ENCODE measurements at places on chromosomes 13 and 19.

DNA sequence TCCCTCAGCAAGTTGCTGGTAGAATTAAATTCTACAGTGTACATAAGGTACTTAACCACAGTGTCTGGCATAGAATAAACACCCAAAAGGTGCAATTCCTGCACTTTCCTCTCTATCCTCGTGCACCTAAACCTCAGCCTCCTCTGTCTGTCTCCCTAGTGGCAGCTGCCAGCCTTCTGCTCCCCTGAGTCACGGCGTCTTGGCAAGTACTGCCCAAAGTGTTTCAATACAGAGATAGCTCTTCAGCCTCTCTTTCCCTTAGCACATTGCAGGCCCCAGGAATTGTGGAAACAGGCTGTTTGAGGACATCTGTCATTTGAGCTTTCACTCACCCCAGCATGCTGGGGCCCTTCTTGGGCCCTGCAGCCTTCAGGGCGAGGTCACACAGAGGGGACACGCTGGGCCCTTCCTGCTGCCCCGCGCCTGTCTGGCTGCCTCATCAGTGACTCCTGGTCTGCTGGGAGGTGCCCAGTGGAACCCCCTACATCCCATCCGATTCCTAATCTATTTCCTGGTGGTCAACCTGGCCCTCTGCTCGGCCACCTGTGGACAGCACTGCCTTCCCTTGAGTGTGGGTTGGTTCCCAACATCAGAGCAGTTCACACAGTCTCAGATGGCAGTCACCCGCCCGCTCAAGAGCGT is 19.3 kb downstream of the COL4A2 start:
- no peak for DNase-seq

- DNase-seq = no peak
Measured at GRCh38 chr13:75869981-75870380, 233.9 kb downstream of the LMO7 start.

GRCh38 chr19:35040826-35041547 is 534 bp upstream of the HPN start:
- no peak for DNase-seq

GRCh38 chr13:75818179-75818967 is 182.2 kb downstream of the LMO7 start:
- no peak for DNase-seq

DNA sequence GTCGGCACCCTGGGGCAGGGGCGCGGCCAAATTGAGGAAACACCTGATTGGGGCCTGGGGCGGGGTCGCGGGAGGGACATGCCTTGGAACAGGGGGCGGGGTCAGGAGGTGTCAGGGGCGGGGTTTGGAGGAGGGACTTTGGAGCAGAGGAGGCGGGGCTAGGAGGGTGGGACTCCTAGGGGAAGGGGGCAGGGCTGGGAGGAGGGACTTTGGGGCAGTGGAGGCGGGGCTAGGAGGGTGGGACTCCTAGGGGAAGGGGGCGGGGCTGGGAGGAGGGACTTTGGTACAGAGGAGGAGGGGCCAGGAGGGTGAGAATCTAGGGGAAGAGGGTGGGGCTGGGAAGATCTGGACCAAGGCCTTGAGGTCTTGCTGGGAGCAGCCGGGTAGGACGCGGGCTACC is 21.9 kb downstream of the GRIN2D start:
- no peak for DNase-seq

GRCh38 chr19:18000915-18001776 is 6.8 kb upstream of the ARRDC2 start:
- DNase-seq = peak; percentile 44

GRCh38 chr13:97257800-97258799 is 36.0 kb downstream of the MBNL2 start:
- peak; percentile 68 for DNase-seq

DNA sequence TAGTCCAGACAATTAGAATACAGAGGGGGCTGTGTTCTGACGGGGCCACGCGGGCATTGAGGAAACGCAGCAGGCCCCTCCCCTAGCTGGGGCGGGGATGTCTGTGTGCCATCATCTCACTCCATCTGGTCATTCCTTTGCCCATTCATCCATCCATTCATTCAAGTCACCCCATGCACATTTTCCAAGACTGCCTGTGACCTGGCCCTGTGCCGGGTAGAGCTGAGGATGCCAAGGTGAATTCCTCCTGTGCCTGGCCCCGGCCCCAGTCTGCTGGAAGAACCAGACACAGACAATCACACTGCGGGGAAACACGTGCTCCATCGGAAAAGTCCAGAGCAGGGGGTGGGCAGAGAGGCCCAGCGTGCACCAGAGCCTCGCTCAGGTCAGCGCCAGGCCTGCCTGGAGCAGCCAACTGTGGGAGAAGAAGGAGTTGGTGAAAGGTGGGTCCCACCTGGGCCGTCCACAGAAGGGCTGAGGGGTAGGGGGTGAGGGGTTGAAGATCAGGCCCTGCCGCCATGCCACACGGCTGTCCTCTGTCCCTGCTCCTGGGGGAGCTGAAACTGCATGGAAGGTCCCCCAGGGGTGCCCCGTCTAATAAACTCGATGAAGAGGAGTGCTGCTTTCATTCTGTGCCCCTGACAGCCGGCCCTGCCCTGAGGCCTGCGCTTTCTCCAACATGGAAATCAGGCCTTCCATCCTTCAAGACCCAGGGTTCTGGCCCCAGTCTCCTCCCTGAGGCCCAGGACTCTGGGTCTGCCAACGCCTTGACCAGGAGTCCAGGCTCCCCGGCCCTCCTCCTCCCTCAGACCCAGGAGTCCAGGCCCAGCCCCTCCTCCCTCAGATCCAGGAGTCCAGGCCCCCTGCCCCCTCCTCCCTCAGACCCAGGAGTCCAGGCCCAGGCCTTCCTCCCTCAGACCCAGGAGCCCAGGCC is 1.6 kb upstream of the CACNG6 start:
- no peak for DNase-seq

DNA sequence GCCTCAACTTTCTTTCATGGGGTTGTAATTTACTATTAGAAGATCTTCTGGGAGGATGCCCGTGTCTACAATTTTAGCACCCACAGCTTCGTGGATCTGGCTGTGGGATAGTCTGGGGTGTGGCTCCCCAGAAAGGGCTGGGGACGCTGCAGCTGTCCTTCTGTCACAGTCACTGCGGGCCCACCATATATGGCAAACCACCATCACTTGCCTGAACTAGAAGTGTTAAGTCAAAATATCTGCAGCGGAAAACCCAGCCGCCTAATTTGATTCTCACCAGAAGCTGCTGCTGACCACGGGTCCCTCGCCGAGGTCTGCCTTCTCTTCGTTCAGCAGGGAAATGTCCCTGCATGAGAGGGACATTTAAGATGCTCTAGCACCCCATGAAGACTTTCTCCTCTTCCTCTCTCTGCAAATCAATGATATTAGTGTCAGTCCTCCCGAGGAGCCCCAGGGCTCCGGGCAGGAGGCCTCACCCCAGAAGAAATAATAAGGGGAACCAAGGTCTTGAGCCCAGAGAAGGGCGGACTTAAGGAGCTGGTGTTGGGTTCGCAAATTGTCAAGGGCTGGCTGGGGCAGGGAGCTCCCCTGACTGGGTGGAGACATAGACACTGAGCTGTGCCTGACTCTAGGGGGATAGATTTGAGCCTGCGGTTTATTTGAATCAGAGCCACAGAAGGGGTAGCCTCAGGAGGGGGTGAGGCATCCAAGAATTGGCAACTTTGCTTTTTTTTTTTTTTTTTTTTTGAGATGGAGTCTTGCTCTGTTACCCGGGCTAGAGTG is 3.0 kb upstream of the MATK start:
- DNase-seq = no peak

DNA sequence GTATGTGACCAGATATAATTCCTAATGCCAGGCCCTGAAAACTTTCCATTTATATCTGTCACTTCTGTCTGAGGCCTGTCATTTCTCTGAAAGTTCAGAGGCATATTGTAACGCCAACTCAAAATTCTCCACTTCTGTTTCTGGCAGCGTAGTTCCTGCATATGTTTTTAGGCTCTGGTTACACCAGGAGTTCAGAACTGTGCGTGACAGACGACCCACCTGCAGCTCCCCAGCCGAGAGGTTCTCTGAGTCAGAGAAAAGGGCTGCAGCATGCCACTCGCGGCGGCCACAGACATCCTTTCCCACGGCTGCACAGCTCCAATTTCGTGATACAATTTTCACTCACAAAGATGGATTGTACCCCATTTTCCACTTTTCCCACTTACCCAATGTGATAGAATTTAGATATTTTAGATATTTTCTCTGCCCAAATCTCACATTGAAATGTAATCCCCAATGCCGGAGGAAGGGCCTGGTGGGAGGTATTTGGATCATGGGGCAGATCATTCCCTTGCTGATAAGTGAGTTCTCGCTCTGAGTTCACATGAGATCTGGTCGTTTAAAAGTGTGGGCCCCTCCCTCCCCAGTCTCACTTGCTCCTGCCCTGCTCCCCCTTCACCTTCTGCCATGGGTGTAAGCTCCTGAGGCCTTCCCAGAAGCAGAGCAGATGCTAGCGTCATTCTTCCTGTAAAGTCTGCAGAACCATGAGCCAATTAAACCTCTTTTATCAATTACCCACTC is 308.1 kb downstream of the LIG4 start:
- DNase-seq = no peak

DNA sequence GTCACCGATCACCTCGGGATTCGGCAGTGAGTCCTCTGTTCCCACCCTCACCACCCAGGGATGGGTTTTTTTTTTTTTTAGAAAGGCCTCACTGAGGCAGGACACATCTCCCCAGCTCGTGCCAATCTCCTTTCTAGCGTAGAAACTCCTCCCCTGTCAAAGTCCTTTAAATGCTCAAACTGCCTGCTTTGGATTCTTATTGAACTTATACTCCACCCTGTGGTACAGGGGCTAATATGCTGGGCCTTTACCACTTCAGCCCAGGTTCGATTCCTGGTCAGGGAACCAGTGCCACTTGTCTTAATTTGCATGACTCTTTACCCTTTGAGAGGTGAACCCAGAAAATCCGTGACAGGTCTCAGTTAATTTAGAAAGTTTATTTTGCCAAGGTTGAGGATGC is 8.3 kb upstream of the ZNF14 start:
- DNase-seq = no peak

GRCh38 chr13:74466020-74466419 is 331.8 kb upstream of the KLF12 start:
- DNase-seq = no peak

GRCh38 chr13:109802936-109803335 is 16.6 kb upstream of the IRS2 start:
- no peak for DNase-seq
